ENCODE measurements at places on chromosomes 2 and 18.

DNA sequence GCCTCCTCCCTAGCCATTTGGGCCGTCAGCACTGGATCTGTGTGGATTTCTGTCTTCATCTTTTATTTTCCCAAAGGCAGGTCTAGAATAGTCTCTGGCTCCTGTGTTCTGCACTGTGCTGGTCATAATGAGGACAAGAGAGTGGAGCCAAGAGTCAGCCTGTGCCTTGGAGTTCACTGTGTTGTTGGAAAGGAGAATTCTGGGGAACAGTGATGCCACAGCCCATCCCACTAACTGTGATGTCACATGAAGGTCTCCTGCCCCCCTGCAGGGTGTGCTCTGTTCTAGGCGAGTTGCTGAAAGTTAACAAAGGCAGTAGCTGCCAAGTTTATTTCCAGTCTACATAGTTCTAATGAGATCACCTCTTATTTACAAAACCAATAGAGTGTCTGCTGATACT is 248.5 kb downstream of the TPGS2 start:
- DNase-seq = no peak

GRCh38 chr2:239469106-239469960 is 68.5 kb upstream of the HDAC4 start:
- no peak for DNase-seq

- no peak for DNase-seq
These were observed 25.8 kb upstream of the SLC14A2 start for GRCh38 chr18:45589356-45590035.

DNA sequence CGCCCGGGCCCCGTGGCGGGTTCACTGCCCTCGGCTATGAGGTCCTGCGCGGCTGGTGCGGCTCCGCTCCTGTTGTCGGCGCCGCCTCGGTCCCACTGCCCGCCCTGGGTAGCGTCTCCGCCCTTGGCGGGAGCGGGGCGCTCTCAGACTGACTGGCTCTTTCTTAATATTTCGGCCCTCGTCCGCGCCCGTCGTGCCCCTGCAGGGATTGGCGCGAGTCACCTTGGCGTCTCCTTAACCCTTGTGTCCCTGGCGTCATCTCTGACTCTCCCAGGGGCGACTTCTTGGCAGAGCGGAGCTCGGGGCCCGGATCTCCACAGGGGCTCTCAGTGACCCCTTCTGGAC is 1.3 kb downstream of the PTMA start:
- no peak for DNase-seq

DNA sequence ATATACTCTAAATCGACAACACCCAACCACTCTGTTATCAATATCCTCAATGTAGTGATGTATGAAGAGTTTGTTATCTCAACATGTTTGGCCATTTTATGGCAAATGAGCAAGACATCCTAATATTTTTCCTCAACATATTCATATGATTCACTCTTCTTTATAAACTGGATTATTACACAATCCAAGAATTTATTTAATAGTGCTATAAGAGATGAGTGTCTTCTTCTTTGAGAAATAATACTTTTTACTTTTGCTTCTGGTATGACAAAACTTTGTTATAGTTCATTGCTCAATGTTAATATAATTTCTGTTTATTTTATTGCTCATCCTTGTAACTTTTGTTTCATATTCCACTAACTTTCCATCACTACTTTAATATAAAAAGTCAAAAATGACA is 44.3 kb downstream of the SCN9A start:
- DNase-seq = no peak

DNA sequence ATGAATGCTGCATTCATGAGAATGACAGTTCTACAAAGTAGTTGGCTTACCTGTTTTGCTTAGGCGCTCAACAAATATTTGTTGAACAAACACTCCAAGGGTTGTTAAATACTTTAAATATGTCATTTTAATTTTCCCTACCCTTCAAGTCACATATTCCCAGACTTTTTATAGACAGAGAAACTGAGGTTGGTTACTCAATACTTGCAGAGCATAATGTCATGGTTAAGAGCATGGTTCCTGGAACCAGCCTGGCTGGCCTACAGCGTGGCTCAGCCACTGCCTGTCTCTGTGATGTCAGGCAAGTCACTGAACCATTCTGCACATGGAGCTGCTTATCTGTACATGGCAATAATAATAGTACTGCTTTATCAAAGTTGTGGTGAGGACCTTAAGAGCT is 120.0 kb upstream of the STK17B start:
- no peak for DNase-seq

- no peak for DNase-seq
These were observed 293.5 kb downstream of the ARHGAP15 start for GRCh38 chr2:143422681-143423080.

DNA sequence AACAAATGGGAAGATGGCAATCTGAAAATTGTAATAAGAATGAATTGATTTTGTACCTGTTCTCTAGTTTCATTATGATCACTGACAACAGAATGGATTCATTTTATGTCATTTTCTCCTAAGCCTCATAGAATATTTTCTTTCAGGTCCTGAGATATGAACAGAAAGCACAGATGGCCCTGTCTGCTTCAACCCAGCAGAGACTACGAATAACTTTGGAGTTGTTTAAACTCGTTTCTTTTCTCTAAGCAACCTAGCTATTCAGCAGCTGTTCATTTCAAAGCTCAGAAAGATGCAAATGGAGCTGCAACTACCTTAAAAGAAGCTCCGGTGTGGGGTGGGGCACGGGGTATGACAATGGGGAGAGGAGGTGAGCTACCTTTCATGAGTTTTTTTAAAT is 124.9 kb downstream of the ALK start:
- DNase-seq = no peak

DNA sequence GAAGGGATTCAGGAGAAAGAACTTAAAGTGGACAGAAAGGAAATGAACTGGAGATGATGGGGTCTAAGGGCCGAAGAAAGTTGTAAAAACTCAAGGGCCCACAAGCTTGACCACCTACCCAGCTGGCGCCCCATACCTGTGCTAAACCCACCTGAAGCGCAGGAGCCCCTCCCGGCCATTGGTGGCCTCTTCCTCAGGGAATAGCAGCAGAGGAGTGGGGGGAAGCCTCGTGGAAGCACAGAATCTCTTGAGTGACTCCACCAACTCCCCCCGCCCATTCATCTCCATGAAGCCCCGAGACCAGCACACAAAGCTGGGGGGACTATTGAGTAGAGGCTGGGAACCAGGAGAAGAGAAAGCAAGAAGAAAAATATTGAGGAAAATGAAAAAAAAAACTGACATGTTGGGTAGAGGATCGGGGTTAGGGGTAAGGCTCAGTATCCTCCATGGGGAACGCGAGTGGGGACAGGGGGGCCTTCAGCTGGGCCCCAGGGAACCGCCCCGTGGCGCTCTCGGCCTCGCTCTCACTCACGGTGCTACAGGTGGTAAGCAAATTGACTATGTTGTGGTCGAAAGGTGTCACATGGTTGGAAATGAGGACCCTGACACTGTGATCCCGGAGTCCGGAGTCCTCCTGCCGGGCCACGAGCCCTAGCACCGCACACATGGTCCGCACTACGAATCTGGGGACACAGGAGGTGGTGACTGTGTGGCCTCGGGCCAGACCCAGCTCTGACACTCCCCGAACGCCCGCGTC is 728 bp downstream of the AUP1 start:
- DNase-seq = no peak

- no peak for DNase-seq
These were observed 75.6 kb downstream of the NCKAP1 start for GRCh38 chr2:182962641-182963040.

- no peak for DNase-seq
These were observed 75.3 kb upstream of the RIOK3 start for GRCh38 chr18:23377669-23378301.

DNA sequence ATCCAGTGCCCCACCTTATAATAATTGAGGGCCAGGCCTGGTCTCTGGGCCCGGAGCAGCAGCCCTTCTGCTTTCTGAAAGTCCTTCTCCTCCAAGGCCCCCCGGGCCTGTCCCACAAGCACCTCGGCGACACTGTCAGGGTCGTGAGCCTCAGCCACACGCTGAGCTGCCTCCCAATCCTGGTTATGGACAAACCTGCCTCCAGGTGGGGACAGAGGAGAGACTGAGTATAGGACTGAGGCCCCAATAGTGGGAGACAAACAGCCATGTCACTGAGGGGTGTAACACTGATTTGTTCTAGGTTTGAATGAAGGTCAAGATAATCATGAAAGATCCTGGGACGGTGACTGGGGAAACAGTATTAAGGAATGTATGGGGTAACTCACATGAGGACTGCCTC is 11.8 kb downstream of the KRTCAP3 start:
- no peak for DNase-seq

DNA sequence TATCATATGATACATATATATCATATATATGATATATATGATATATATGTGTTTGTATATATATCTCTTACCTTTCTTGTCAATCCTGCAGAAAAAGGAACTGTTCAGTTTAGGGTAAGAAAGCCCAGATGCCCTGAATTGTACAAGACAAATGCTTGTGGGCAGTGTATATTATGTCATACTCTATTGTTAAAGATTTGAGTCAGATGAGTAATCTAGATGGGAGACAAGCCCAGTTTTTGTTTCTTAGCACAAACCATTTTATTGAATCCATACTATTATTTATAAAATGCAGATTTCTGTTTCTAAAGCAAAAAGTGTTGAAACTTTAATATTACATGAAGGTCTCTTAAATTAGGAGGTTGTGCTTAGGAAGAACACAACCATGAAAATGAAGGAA is 90.6 kb downstream of the VRK2 start:
- no peak for DNase-seq

DNA sequence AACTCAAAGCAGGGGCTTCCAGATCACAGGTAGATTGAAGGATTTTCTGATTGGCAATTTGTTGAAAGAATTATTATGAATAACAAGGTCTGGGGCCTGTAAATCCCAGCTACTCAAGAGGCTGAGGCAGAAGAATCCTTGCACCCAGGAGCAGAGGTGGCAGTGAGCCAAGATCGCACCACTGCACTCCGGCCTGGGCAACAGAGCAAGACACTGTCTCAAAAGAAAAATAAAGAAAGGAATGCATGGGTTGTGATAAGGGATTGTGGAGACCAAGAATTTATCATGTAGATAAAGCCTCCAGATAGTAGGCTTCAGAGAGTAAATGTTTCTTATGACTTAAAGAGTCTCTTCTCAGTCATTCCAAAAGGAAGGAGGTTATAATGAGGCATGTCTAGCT is 35.8 kb upstream of the DYNAP start:
- no peak for DNase-seq

GRCh38 chr2:216346781-216347180 is 25.5 kb downstream of the MARCHF4 start:
- no peak for DNase-seq

DNA sequence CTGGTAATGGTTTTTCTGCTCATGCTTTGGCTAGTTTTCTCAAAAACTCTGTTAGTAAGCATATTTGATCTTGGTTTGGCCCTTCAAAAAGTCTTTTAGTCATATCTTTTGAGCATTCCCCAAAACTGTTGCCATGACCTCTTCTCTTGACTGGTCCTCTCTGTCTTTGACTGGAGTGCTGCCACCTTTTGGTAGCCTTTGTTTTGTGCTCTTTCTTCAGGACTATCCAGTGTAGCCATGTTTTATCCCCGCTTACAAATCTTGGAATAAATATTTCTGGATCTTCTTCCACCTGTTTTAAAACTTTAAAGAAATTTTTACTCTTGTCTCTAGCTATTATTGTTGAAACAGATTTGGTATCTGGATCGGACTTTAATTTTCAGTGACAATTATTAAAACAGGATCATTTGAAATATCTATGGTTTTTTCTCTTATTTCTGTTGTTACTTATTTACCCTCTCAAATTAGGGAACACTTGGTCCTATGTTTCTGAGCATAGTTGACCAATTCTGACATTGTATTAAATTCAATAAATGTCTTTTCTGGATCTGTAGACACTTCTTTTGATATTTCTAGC is 965 bp upstream of the ELOA2 start:
- no peak for DNase-seq

- no peak for DNase-seq
These were observed 179.3 kb downstream of the TMEM18 start for GRCh38 chr2:497770-498492.

- DNase-seq = no peak
These were observed 36.9 kb upstream of the TANC1 start for GRCh38 chr2:158931572-158931971.

DNA sequence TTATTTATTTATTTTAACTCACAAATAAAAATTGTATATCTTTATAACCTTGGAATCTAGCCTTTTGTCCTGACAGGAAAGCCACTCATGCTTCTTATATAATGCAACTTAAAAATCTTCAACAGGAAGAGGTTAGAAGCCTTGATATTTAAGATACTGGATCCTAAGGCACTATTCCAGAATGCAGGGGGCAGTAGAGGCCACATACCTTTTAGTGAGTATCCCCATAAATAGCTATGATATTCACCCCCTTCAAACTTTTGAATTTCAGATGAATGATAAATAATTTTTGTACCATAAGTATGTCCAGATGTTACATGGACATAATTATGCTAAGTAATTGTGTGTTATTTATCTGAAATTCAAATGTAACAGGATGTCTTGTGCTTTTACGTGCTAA is 592.7 kb upstream of the VRK2 start:
- DNase-seq = no peak

DNA sequence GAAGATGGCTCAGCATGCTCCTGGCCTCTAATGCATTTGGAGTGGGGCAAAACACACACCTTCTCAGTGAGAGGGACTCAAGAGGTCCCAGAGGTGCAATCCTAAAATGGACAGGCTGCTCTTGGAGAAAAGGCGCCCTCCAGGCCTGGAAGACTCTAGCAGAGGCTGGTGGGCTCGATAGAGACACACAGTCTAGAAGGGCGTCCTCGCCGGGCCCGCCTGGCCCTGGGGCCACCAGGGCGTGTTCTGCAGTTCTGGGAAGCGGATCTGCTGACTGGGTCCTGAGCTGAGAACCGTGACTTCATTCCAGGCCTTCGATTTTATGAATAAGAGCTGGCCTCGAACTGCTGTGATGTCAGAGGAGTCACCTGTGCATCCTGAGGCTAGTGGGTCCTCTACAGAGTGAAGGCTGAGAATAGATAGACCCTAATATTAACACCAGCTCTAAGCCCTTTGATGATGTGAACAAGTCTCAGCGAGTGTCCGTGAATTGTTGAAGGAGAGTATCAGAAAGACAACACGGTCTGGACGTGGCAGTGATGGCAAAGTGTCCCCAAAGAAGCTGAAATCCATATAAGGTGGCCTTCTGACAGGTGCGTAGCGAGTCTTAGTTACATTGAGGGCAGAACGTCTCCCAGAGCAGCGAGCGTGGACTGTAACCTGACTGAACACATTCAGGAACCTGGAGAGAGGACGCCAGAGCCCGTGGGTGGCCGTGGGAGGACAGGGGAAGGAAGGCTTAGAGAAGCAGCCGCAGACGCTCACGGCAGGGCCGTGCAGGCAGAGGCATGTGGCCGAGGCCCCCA is 136.9 kb downstream of the PTGR3 start:
- DNase-seq = no peak

DNA sequence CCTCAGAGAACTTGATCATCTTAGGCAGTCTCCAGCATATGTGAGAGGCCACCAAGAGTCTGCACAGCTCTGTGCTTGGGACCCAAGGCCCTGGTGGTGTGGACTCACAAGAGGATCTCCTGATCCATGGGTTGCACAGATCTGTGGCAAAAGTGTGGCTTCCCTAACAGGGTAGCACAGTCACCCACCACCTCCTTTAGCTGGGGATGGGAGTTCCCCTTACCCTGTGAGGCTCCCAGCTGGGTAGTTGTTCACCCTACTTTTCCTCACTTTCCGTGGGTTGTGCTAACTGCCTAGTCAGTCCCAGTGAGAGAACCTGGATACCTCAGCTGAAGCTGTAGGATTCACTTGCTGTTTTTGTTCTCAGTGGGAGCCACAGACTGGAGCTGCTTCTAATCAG is 123.7 kb downstream of the FTCDNL1 start:
- DNase-seq = no peak
